Suppressor macrophage treated with lipopolysaccharide for 4 hours (primary cell): ENCODE measurements at places on chromosomes 2 and 18.

DNA sequence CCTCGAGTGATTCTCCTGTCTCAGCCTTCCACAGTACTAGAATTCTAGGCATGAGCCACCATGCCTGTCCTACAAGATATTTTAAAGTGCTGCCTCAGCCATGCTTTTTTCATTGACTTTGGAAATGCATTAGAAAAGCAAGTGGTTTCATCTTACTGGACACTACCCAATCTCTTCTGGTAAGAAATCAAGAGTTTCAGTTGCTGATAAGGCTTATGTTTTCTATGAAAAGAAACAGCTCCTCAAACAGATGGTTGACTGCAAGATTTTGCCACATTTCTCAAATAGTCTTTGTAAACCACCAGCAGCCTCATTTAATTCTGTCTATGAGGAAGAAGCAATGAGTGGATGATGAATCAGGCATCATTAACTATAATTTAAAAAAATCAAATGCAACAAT lies 264.5 kb upstream of the LRP1B start:
- DNase-seq = no peak

GRCh38 chr2:181348107-181348837 lies 108.9 kb upstream of the ITGA4 start:
- no peak for DNase-seq

GRCh38 chr2:141508806-141509595 lies 621.8 kb downstream of the LRP1B start:
- DNase-seq = no peak

- DNase-seq = no peak
These were observed 216.5 kb upstream of the FN1 start for GRCh38 chr2:215652388-215652787.

- DNase-seq = no peak
These were observed 19.8 kb downstream of the PIK3C3 start for GRCh38 chr18:41974796-41975201.

GRCh38 chr2:180366481-180366880 lies 359.4 kb upstream of the CWC22 start:
- no peak for DNase-seq

DNA sequence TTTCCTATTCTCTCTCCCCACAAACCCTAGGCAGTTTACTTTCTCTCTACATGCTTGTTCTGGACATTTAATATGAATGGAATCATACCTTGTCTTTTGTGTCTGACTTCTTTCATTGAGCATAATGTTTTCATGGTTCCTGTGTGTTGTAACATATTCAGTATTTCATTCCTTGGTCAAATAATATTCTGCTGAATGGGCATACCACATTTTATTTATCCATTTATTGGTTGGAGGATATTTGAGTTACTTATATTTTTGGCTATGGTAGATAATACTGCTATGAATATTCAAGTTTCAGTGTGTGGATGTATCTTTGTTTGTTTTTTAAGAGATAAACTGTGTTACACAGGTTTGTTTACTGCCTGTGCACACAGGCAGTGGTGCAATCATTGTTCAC lies 9.0 kb downstream of the TWSG1 start:
- DNase-seq = no peak

GRCh38 chr2:119823734-119824334 lies 64.1 kb downstream of the PTPN4 start:
- DNase-seq = peak; percentile 30

GRCh38 chr2:100274566-100275199 lies 47.6 kb downstream of the LONRF2 start:
- no peak for DNase-seq

- DNase-seq = peak; percentile 46
These were observed 47.6 kb downstream of the G6PC2 start for GRCh38 chr2:168948621-168949212.

DNA sequence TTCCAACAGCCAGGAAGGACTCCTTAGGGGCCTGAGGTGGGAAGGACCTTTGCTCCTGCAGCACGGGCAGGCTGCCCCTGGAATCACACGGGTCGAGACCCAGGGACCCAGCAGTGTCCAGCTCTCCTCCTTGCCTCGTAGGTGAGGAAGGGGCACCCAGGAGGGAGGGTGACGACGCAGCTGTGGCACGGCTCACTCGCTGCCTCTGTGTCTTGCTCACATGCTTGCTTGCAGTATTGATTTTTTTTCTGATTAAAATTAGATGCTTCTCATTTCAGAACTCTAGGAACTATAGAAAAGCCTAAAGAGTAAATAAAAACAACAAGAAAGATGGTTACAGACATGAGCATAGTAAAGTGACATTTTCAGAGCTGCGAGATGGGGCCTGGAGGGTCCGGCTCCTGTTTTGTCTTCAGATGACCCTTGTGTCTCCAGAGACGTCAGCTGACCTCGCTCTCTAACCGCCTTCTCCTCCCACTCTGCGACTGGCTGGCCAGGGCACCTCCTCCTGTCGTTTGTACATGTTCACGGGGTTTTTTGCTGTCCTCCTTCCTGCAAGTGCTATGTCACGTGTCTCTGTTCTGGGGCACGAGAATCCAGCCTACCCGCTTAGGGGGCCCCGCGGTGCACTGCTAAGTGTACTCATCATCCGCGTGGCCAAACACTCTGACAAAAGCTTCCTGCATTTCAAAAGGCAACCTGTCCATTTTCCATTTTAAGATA lies 65.7 kb upstream of the ZNF236 start:
- no peak for DNase-seq

DNA sequence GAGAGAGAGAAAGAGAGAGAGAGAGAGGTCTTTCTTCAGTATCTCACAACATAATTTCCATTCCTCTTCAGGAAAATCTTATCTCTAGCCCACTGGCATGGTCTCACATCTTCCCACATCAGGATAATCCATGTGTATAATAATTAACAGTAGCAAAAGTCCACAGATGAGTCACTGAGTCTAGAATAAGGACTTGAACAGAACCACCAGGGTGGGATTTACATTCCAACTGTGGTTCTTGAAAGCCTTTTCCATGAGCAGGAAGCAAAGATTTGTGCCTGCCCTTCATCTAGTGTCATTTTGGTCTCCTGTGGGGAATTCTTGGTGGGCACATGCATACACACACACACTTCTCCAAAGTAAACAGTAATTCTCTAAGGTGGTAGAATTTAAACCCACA lies 107.1 kb upstream of the TCF4 start:
- DNase-seq = no peak

GRCh38 chr2:159968279-159968900 lies 94.0 kb downstream of the PLA2R1 start:
- peak; percentile 45 for DNase-seq

DNA sequence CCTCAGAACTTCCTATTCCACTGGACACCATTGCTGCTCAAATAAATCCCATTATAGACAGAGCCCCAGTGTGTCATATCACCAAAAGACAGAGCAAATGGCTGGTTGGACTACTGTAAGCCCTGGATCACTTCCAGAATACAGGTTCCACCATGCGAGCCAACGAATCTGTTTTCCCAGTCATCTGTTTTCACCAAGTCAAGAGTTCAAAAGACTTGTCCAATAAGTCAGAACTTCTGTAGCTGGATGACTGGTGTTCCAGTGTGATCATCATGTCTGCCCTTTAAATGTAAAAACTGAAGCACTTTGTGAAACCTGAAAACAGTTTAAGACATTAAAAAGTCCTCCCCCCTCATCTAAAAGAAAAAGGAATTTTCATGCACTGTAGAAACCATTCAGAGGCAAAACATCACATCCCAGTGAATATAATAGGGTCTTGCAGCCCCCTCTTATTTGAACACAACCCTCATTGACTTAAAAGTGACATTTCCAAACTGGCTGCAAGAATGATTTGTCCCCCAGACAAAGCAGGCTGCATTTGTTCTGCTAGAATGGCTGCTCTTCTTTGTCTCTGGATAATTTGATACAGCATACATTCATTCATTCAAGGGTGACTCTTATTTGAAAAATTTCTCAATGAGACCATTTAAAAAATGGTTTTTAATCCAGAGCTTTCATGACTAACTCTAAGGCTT lies 64.6 kb upstream of the TANC1 start:
- no peak for DNase-seq

GRCh38 chr2:195450552-195451113 lies 206.4 kb upstream of the SLC39A10 start:
- DNase-seq = no peak

DNA sequence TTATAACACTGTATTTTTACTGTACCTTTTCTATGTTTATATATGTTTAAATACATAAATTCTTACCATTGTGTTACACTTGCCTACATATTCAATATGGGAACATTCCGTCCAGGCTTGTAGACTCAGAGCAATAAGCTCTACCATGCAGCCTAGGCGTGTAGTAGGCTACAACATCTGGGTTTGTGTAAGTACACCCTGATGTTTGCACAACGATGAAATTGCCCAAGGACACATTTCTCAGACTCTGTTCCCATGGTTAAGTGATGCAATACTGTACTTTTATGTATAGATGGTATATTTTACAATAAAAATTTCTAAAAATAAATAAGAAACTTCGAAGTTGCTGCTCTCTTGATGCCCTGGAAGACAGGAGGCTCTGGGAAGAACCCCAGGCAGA lies 38.4 kb downstream of the YPEL5 start:
- DNase-seq = peak; percentile 66

GRCh38 chr2:18834341-18834740 lies 245.0 kb upstream of the NT5C1B start:
- DNase-seq = no peak

DNA sequence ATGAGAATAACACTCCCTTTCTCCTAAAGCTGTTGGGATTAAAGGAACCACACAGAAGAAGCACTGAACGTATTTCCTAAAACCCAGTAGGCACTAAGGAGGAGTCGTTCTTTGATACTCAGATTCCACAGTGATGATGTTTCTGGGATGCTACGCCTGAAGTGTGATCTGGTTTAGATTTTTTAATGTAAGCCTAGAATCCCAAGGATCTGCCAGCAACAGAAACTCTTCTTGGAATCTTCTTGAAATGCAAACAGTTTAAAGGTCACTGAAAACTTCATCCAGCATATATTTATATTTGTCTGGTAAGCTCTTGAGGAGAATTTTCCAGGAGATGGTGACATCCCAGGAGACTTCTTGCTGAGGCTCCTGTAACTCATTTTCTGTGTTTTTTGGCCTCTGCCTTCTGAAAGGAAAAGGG lies 247.6 kb upstream of the TRIB2 start:
- DNase-seq = no peak

DNA sequence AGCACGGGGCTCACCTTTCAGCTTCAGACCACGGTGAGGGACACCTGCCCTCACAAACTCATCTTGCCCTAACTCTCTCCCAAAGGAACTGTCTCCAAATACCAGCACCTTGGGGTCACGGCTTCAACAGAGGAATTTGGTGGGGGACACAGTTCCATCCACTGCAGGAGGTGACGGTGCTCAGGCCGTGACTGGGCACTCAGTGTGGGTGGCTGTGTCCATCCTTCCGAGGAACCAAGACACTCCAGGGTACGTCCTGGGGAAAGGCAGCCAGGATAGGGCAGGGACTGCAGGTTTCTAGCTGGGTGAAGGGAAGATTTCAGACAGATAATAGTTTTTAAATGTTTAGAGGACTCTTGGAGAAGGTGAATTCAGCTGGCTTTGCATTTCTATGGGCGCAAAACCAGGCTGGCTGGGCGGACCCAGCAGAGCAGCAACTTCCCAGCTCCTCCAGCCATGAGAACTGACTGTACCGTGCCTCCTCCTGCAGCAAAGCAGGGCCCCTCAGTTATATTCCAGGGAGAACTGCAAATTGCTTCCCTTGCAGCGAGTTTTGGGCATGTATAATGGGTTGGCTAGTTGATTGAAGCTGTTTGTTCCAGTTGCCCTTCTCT lies 23.9 kb upstream of the ALLC start:
- no peak for DNase-seq

DNA sequence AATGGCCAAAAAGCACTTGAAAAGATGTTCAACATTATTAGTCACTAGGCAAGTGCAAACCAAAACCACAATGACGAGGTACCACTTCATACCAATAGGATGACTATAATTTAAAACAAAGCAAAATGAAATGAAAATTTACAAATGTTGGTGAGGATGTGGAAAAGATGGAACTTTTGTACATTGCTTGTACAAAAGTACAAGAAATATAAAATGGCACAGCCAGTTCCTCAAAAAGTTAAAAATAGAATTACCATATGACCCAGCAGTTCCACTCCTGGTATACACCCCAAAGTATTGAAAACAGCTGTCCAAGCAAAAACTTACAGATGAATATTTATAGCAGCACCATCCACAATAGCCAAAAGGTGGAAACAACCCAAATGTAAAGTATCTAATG lies 107.8 kb upstream of the XPO1 start:
- DNase-seq = no peak

DNA sequence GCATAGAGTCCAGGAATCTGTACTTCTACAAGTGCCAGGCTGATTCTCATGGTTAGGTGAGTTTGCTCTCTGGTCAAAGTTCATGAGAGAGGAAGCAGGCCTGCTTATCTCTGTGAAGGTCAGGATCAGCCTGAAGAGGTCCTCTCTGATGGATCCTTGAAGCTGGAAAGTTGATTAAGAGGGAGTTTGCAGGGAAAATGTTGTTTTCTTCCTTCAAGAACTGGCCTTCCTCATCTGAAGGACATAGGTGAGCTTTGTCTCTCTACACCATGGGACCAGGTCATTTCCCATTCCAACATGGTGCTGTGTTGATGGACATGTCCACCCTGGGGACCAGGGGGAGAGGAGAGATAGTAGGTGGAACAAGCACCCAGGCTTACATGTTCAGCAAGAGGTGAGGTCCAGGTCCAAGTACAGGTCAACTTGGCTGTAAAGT lies 14.9 kb downstream of the CCL20 start:
- no peak for DNase-seq

DNA sequence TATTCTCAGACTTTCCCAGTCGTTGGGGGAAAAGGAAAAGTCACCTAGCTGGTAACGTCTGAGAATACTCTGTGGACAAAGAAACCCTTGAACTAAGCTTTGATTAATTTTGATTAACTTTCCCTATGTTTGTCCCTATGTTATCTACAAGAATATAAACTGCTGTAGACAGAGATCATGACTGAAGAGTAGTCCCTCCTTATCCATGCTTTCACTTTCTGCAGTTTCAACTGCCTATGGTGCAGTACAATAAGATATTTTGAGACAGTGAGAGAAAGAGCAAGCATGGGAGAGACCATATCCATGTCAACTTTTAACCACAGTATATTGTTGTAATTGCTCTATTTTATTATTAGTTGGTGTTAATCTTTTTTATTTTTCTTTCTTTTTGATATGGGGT lies 31.8 kb downstream of the TXNL1 start:
- DNase-seq = no peak

- DNase-seq = no peak
These were observed 52.1 kb upstream of the FAHD2A start for GRCh38 chr2:95350368-95350767.

DNA sequence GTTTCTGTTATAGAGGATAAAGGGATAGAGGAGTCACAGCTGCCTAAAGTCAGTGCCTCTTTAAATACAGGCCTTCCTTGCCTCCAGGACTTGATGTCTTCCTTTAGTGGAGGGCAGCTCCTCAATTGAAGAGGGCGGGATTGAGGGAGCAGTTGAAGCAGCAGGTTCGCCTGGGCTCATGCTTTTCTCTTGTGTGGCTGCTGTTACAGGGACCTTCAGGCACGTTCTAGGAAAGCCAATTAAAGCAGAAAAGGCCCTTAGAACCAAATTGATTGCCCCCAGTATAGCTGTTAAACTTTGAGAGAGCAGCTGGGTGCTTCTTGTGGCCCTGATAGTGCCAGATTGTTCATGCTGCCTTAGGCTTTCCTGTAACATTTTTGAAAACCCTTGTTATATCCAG lies 42.0 kb upstream of the LTBP1 start:
- DNase-seq = no peak
